AG09319 (cell line): ENCODE measurements at places on chromosomes 3 and 15.

DNA sequence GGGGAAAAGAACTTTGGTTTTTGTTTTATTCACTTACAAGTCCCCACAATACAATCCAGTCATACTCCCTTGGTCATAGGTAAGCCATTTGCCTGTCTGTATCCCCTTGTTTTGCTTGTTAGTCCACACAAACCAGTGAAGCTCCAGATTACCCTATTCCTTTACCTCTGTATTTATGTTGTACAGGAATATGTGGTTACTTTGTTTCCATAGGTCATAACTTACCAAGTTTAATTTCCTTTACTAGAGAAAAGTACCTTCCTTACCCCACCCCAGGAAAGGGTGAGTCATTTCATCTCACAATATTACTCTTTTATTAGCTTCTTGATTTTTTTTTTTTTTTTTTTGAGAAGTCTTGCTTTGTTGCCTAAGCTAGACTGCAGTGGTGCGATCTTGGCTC is 113.4 kb upstream of the LRRFIP2 start:
- no peak for DNase-seq

DNA sequence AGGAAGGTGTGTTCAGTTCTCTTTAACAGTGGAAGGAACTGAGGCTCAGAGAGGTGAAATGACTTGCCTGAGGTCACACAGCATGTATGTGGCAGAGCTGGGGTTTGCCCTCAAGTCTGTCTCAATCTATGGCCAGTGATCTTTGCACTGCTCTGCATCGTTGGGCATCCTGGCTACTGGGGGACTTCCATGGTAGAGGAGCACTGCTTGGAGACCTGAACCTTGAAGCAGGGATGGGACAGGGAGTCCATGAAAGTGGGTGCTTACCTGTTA is 2.0 kb downstream of the CORO2B start:
- no peak for DNase-seq

DNA sequence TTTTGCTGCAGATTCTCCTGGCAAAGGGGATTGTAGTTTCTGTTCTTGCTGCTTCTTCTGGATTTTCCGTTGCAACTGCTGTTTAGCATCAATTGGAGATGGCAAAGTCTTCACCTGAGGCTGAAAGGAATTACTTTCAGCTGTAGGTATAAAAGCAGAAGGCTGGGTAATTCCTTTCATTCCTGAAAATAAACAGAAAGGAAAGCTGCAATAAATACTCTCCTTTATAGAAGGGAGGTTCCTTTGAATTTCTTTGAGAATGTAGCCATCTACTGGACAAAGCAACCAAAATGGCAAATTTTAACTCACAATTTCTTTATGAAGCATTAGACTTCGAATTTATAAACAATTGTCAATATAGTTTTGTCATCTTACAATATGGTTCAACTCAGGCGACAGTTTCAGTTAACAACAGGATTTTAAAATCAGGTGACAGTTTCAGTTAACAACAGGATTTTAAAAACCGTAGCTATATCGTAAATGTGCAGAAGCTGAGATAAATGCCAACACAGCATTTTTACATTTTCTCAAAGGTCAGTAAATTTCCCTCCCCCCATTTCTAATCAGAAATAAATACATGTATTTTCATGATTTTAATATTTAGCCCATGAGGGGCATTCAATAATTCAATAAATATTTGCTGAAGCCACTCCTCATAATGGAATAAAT is 104.9 kb upstream of the NEDD4 start:
- DNase-seq = no peak

GRCh38 chr3:190498293-190498692 is 15.6 kb upstream of the IL1RAP start:
- DNase-seq = no peak

- DNase-seq = no peak
Measured at GRCh38 chr15:96409215-96410138, 79.0 kb downstream of the NR2F2 start.

GRCh38 chr15:24858737-24859601 is 95.8 kb upstream of the SNRPN start:
- DNase-seq = no peak

- peak; percentile 1 for DNase-seq
Measured at GRCh38 chr3:155548195-155548594, 196.7 kb downstream of the PLCH1 start.

DNA sequence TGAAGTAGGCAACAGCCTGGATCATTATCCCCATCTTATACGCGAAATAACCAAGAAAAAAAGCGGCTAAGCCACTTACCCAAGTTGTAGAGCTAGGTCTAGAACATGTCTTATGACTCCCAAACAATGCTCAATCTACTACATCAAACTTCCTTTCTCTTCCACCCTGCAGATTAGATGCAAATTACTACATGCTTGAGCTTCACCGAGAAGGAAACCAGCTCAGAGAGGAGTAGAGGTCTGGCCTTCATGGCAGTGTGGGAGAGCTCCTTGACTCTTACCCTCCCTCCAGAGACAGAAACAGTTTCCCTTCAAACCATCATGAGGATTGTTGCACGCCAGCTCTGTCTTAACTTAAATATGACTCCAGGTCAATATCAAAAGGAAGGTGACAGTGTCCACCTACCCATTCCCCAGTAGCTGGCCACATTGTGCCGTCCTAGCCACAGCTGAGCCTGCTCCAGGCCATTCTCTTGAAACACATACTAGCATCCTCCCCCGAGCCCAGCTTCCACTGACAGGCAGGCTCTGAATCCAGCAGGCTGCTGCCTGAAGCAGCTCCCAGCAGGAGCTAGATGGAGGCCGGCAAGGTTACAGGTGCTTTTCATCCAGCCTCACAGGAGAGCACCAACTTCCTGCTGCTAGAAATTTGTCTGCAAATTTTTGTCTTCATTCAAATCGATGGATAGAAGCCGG is 56.8 kb downstream of the CPN2 start:
- DNase-seq = no peak

GRCh38 chr3:5090197-5090596 is 31.9 kb upstream of the ARL8B start:
- no peak for DNase-seq

DNA sequence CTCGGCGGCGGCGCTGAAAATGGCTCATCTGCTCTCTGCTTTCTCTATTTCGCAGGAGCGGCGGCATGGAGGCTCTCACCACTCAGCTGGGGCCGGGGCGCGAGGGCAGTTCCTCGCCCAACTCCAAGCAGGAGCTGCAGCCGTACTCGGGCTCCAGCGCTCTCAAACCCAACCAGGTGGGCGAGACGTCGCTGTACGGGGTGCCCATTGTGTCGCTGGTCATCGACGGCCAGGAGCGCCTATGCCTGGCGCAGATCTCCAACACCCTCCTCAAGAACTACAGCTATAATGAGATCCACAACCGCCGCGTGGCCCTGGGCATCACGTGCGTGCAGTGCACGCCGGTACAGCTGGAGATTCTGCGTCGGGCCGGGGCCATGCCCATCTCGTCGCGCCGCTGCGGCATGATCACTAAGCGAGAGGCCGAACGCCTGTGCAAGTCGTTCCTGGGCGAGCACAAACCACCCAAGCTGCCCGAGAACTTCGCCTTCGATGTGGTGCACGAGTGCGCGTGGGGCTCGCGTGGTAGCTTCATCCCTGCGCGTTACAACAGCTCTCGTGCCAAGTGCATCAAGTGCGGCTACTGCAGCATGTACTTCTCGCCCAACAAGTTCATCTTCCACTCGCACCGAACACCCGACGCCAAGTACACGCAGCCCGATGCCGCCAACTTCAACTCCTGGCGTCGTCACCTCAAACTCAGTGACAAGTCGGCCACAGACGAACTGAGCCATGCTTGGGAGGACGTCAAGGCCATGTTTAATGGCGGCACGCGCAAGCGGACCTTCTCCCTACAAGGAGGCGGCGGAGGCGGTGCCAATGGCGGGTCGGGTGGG is 790 bp downstream of the SKOR1 start:
- no peak for DNase-seq

GRCh38 chr3:189267981-189268613 is 96.3 kb downstream of the TPRG1 start:
- DNase-seq = no peak

GRCh38 chr15:72495007-72495406 is 20.9 kb downstream of the ARIH1 start:
- DNase-seq = no peak

DNA sequence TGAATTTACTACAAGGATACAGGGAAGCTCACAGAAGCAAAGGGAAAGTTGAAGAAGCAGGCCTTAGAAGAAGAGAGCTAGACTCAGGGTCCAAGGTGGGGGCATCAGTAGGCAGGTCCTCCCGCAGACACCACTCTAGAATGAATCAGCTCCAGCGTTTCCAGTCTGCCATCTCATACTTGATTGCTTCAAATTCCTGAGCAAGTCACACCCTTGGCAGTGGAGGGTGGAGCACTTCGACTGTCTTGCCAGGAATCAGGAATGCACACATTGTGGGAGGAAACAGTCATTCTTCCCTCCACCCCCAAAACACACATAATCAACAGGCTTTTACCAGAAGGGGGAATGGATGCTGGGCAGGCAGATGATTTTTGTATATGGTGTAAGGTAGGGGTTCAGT is 78.5 kb downstream of the CHCHD6 start:
- peak; percentile 72 for DNase-seq

GRCh38 chr3:23953523-23953922 is 8.4 kb downstream of the NR1D2 start:
- no peak for DNase-seq

DNA sequence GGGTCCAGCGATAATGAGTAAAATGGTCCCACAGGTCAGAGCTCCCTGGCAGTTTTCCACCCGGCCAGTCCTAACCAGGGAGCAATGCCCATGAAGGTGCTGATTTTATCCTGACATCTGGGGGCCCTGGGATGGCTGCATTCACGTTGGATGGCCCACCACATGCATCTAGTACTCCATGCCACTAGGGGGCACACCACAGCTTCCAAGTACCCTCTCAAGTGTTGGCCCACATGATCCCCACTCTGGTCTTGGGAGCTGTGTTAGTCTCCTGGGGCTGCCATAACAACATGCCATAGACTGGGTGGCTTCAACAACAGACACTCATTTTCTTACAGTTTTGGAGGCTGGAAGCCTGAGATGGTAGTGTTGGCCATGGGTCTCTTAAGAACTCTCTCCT is 225.5 kb downstream of the SLCO3A1 start:
- DNase-seq = no peak

- no peak for DNase-seq
Measured at GRCh38 chr3:51963951-51964451, 3.3 kb downstream of the PCBP4 start.

- no peak for DNase-seq
Measured at GRCh38 chr3:50003216-50003615, 63.3 kb downstream of the RBM6 start.

GRCh38 chr3:12768579-12769527 is 9.8 kb upstream of the TMEM40 start:
- no peak for DNase-seq

DNA sequence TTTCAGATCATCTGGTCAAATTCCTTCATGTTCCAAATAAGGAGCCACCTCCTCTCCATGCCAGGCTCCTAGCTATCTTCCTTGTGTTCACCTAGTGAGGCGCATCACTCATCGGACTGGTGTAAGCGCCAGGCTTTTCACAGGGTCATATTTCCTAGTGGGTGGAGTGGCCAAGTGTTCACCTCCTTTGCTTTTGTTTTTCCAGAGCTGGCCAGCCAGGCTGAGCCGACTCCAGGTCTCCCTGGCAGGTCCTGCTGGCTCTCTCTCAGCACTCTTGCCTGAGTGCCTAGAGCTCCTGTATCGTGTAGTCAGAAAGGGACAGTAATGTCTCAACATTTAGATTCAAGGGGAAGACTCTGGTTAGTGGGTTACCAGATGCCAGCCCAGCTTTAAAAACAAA is 31.0 kb downstream of the HEG1 start:
- DNase-seq = no peak

GRCh38 chr3:131216330-131216729 is 165.2 kb upstream of the NUDT16 start:
- DNase-seq = no peak
